ENCODE measurements at places on chromosomes 3 and 15. TPM values are rescaled to one million over a fixed set of nuclear protein-coding genes. Genes with fewer than 3 reads are reported as not detected.
A peak's percentile ranks its signal among the peaks of the same experiment; 100 is the strongest.

DNA sequence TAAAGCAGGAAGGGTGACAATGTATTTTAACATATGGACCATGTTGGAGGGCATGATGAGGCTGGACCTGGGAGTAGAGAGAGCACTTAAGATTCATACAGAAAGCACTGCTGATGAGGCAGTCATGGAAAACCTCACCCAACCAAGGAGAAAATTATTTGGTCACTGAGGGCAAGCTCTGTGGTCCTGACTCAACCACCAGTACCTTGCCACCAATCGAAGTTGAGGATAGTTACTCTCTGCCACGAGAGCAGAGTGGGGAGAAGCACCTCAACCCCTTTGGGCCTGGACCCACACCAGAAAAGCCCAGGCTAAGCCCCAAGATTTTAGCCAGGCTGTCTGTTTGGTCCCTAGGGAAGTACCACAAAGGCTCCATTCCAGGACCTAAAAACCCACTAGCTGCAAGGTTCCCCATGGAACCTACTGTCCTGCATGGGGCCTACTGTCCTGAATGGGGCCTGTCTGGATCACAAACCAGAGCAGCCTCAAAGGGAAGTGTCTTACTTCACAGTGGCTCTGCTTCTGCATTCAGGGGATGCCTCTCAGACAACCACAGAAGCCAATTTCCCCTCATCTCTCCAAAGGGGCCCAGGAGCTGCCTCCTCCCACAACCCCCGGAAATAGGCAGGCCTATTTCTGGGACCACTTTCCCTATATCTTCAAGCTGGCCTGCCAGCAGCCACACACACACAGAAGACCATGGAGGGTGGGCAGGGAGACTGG, 4.2 kb downstream of the CCDC71 start:
- peaks cover 29% of the 10 kb centered on the region for H3K4me1 ChIP-seq
- no peak overlapping the region for H3K4me3 ChIP-seq
- H3K36me3 ChIP-seq = peaks cover 6% of the 10 kb centered on the region

GRCh38 chr15:69434238-69434637, 18.4 kb upstream of the RPLP1 start:
- no peaks in the 10 kb centered on the region for H3K4me1 ChIP-seq
- no peaks in the 10 kb centered on the region for H3K27me3 ChIP-seq
- H3K4me3 ChIP-seq = no peak overlapping the region
- no peak for DNase-seq
- no peak overlapping the region for H3K27ac ChIP-seq
- H3K36me3 ChIP-seq = peaks cover 2% of the 10 kb centered on the region

- H3K36me3 ChIP-seq = peaks cover 14% of the 10 kb centered on the region
- H3K4me3 ChIP-seq = no peak overlapping the region
- no peaks in the 10 kb centered on the region for H3K27me3 ChIP-seq
- DNase-seq = peak; percentile 23
These were observed 115.2 kb downstream of the USP13 start for GRCh38 chr3:179768080-179768479.

MLH1 gene
- polyA plus RNA-seq = 29.1 TPM

MESD gene
- polyA plus RNA-seq = 6.5 TPM
